ENCODE measurements at places on chromosomes 11 and 22.

- peak; percentile 83 for DNase-seq
Measured at GRCh38 chr11:128467610-128468041, 119.7 kb downstream of the ETS1 start.

DNA sequence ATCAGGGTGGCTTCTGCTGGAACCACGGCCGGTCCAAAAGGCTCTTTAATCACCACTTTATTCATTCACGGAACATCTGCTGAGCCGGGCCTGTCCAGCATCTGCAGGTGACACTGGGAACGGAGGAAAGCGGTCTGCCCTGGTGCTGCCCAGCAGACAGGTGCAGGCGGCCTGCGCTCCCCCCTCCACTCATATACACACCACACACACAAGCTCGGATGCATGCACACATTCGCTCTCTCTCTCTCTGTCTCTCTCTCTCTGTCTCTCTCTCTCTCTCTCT is 736.9 kb downstream of the BRD1 start:
- DNase-seq, result no peak

DNA sequence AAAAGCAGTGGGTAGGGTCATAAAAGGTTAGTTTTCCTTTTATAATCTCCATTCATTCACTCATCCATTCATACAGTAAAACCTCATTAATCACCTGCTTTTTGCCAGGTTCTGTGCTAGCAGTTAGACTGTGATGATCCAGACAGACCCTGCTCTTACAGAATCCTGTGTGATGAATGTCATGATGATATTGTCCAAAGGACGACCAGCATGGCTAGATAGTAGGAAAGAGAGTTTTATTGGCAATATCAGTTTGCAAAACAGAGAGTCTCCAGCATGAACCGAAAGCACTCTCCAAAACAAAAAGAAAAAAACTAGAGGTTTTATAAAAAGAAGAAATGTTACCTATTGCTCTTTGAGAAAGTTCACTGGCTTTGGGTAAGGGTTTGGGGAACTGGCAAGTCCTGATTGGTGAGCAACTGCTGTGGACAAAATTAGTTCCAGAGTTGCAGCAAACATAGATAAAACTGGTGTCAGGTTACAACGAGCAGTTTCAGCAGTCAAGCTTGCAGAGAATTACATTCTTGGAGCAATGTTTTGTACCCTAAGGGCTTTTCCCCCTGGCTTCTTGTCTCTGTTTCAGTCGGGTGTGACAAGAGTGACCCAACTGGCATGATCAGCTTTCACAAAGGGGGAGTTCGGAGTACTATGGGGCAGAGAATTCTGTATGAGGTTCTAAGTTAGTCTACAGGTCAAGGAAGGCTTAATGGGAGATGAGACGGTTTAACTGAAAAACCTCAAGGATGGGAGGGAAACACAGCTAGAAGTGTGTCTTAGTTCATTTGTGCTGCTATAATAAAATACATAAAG is 58.3 kb downstream of the HSD17B12 start:
- no peak for DNase-seq

- DNase-seq, result no peak
Measured at GRCh38 chr11:41306431-41306830, 153.0 kb downstream of the LRRC4C start.

GRCh38 chr11:12289667-12290476 is 87.5 kb upstream of the PARVA start:
- DNase-seq, result no peak

- no peak for DNase-seq
Measured at GRCh38 chr22:23383491-23384361, 196.4 kb downstream of the IGLL1 start.

DNA sequence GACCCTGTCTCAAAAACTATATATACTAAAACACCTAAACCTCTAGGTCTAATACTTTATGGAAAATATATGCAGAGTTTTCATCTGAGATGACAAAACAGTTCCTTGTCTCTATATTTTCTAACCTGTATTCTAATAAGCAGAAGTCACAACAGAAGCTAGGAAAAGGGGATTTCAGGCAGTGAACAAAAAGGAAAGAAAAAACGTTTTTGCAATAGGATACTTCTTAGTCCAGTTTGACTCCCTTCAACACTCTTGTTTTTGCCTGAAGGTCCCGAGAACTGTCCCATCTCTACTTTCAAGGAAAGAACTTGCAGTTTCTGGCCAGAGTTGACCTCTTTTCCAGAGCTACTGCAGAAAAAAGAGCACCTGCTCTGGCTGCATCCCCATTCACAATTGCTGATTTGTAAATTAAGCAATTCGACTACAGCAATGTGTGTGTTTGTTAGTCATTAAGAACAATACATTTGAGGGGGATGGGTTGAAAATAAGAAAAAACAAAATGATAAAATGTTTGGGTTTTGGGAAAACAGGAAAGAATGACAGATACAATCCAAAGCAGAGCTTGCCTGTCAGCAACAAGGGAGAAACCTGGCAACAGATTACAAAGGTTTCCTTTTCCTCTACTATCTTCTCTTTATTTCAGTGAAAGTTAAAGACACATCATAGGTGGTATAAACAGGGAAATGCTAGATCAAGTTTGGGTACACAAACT is 160.0 kb downstream of the FCHSD2 start:
- DNase-seq, result no peak

GRCh38 chr11:66131937-66132632 is 62.0 kb downstream of the PACS1 start:
- peak; percentile 25 for DNase-seq

DNA sequence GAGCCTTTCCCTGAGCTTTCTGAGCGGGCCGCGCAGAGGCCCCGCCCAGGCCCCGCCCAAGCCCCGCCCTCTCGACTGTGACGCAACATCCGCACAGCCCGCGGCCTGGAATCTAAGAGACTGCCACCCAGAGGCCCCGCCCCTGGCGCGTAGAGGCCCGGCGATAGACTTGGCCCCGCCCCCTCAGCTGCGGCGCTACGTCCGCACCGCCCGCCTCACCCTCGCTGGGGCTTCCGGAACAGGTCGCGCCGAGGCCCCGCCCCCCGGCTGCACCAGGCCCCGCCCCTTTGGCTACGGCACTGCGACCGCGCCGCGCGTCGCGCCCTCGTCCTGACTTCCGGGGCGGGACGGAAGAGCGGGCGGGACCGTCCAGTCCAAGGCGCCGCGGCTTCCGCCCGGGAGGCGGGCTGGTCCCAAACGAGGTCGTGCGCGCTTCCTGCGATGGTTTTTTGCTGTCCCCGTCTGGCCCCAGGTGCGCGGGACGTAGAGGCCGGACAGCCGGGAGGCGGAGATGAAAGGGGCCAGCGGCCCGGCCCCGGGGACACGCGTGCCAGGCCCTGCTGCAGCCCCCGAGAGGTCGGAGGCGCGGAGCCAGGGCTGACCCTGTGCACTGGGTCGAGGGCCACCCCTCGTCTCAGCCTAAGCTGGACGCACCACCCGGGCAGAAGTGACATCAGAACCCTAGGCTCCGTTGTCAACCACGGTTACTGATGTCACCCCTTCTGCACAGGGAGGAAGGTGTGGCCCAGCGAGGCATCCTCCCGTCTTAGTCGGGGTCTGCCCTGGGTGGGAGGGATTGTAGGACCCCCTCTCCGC is 59.0 kb upstream of the WNT7B start:
- DNase-seq, result peak; percentile 100

- DNase-seq, result no peak
Measured at GRCh38 chr11:114170226-114170625, 110.7 kb downstream of the ZBTB16 start.

- DNase-seq, result peak; percentile 97
Measured at GRCh38 chr22:37566903-37567798, 6.9 kb downstream of the CDC42EP1 start.

DNA sequence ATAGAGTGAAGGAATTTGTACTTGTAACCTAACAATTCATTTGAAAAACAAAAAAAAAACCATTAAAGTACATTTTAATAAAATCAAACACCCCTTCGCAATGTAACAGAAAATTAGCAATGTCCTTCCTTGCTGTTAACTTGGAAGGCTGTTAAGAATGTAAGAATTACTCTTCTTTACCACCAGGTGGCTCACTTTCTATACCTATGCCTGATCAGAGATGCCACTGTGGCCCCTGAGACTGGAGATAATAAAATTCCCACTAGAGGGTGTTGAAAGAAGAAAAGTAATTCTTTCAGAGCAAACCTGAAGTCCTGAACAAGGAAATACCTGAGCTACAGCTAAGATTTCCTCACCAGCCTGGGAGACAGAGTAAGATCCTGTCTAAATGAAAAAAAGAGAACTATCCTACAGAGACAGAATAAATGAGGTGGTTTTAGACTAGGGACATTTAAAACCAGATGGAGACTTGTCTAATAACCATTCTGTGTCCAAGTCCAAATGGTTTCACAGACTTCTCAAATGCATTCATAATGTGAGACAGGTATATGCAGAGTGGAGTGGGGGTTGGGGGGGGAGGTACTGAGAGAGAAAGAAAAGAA is 1089.3 kb downstream of the FAM181B start:
- DNase-seq, result peak; percentile 19

- no peak for DNase-seq
Measured at GRCh38 chr11:17021511-17021910, 7.3 kb upstream of the PLEKHA7 start.

DNA sequence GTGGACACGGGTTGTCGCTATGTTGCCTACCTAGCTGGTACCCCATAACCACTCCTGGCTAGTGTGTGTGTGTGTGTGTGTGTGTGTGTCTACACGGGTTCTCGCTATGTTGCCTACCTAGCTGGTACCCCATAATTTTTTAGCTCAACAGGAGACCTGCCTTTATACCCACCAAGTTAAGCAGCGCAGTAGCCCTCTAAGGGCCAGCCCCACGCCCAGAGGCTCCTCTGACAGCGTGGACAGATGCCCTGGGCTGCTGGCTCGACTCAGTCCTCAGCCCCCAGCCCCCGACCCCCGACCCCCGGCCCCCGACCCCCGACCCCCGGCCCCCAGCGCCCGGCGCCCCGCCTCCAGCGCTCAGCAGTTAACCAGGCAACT is 351 bp upstream of the AKIP1 start:
- no peak for DNase-seq

- no peak for DNase-seq
Measured at GRCh38 chr22:30297991-30298701, 8.8 kb upstream of the CASTOR1 start.

GRCh38 chr11:64826062-64826461 is 15.7 kb upstream of the MEN1 start:
- DNase-seq, result no peak

DNA sequence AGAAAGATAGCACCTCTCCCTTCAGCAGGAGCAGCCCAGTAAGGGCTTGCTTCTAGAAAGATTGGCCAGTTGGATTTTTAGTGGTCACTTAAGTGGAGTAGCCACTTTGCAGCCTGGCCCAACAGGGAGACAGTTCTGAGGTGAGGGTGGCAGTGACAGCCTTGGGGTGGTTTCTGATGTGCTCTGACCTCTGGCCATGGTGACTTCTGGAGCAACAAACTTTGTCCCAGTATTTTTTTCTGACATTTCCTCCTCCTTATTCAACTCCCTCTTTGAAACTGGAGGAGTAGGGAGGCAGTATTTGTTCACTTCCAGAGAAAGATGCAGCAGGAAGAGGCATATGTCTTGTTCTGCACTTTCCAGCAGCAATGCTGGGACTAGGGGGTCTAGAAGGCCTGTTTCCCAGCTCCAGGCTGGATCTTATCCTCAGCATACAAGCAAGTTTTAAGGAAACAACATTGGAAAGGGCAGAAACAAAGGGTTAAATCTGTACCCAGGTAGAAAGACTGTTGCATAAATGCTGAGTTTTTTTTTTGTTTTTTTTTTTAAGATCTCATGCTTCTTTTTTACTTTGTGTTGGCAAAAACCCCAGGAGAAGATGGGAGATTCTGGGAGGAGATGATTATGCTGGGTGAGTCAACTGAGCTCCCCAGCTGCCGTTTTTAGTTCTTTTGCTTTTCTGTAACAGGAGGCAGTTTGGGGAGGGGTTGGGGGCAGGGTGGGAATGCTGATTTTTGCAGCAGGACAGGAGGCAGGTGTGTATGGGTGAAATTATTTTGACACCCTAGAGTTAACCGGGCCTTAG is 37.2 kb downstream of the RCOR2 start:
- DNase-seq, result no peak

DNA sequence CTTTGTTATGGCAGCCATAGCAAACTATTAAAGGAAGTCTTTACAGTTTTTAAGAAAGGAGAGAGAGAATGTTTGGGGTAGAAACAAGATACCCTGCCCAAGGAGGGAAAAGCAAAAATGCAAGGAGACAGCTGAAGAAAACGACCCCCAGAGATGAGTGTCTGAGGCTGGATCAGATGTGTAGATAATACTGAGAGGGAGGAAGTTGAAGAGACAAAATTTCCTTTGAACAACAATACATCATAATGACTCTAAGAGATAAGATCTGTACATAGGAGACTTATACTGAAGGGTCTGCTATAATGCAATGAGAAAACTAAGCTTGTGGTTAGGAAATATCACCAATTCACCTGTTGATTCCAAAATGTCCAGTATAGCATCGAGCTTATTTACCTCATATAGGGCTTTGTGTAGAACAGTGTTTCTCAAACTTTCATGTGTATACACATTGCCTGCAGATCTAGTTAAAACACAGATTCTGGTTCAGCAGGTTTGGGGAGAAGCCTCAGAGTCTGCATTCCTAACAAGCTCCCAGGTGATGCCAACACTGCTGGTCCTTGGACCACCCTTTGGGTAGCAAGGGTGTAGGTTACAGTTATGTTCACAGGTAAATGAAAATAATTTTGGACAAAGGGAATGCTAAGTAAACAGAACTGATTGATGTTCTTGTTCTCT is 5.8 kb upstream of the CEP295 start:
- DNase-seq, result no peak

DNA sequence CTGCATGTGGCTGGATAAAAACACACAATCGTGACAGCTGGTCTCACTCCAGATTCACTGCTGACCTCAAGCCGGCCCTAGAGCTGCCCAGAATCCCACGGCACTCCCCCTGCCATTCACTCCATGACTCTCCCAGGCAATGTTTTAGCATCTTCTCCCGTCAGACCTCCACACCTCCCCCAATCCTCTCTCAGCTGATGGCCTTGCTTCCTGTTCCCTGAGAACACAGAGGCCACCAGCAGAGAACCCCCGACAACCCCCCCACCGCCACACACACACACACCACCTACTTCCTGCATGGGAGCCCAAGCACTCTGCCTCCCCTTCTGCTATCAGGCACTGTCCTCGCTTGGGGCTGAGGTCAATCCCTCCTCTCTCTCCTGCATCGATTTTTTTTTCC is 9.3 kb downstream of the TNKS1BP1 start:
- no peak for DNase-seq

DNA sequence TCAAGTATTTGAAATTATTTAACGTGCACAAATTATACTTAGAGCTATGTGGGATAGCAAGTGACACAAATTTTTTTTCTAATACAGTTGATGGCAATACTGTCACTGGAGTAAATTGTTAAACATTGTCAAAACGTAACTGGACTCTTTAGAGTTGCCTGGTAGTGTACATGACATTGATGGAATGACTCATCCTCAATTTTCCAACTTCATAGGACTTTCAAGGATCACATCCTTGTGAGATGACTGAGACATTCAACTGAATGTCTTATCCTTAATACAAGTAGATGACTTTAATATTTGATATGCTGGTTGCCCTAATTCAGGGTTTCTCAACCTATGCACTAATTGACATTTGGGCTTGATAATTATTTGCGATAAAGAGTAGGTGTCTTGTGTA is 310.0 kb downstream of the SWAP70 start:
- DNase-seq, result no peak

- no peak for DNase-seq
Measured at GRCh38 chr22:45159652-45160462, 3.9 kb upstream of the NUP50 start.

GRCh38 chr22:39463931-39464390 is 7.1 kb downstream of the MGAT3 start:
- DNase-seq, result no peak

GRCh38 chr22:44026630-44027511 is 2.8 kb downstream of the PARVB start:
- peak; percentile 82 for DNase-seq

GRCh38 chr11:11528986-11529385 is 92.8 kb downstream of the GALNT18 start:
- no peak for DNase-seq

GRCh38 chr11:102573851-102574250 is 43.3 kb upstream of the MMP7 start:
- DNase-seq, result no peak

Data from activated naive CD4-positive, alpha-beta T cell treated with anti-CD3 and anti-CD28 coated beads for 36 hours (primary cell).